ENCODE measurements at places on chromosomes 5 and 9.

DNA sequence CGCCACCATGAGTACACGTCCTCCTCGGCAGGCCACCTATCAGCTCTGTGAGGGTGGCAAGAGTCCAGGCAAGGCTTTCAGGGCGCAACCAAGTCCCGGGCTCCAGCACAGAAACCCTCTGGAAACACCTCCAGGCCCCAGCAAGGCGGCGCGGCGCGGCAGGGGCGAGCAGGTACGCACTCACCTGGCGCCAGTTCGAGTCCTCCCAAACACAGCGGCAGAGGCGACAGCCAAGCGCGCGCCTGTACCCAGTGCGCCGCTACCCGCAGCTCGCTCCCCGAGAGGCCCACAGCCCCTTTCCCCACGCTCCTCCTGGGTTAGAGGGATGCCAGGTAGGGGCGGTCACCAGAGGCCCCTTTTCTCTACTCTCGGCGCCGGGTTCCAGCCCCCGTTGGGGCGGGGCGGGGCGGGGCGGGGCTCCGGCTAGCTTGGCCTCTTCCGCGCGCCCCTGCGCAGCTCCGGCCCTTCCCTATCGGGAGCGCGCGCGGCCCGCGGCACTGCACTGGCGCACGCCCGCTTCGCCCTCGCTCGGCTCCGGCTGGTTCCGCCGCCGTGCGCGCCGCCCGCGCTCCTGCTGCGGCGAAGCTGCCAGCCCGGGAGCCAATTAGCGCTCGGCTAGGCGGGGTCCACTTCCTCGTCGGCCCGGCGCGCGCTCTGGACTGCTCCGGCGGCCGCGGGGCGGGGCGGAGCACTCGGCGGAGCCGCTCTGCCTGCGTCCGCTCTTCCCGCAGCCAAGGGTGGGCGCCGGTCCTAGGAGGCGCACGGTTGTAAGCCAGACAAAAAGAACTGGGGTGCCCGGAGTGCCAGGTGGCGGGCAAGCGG is at the start of the genes NMRK1 and OSTF1:
NMRK1 (minus strand) TSS at position 332 of the 822 bp plus-strand sequence. CDS start 5,040 bp downstream, outside the sequence.
OSTF1 (plus strand) TSS at position 691 of the 822 bp plus-strand sequence. CDS start 179 bp downstream, outside the sequence.
- DNase-seq = peak; percentile 91

DNA sequence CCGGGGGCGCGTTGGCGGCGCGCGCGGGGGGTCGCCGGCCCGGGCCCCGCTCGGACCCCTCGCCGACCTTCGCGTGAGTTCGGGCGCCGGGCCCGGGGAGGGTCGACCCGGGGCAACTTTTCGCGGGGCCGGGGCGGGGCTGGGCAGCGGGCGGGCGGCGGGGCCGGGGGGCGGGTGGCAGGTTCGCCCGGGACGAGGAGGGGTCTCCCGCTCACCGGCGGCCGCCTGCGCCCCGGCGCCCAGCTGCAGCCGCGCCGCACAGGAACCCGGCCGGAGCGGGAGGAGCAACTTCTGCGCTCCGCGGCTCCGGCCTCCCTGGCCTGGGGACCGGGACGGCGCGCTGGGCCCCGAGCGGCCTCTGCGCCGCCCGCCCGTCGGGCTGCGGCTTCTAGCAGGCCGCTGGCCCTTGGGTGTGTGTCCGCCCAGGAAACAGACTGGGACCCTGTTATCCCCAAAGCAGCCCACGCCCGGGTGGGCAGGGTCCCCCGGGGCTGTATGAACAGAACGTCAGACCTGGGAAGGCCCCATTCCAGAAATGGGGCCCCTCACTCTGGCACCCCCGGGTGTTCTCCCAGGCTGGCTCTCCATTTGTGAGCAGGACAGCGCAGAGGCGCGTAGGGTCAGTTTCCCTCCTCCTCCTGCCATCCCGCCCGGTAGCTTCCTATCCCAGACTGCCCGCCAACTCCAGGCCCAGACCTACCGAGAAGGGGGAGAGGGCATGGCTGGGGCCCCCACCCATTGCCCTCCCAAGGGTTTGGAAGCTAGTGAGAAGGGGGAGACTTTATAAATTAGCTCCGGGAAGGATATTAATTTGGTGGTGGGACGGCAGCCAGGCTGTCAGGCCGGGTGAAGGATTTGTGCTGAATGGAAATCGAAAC is 708 bp downstream of the RXRA start:
- no peak for DNase-seq

GRCh38 chr5:83077662-83078261 is 415 bp downstream of the XRCC4 start:
- no peak for DNase-seq

DNA sequence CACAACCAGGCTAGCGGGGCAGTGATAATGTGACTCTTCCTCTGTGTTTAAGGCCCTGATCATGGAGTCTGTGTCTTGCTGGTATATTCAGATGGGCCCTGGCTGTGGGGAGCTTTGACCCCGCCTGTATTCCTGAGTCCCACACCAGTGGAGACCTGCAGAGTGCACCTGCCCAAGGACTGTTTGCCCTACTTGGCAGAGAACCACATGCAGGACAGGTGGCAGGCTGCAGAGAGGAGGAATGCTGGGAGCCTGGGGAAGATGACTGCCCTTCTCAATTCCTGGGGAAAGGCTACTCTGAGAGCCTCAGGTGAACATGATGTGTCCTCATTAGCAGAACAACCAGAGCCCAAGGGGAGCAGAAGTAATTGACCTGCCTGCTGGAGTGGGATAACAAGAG is 36.2 kb downstream of the IARS1 start:
- DNase-seq = no peak

- no peak for DNase-seq
Measured at GRCh38 chr5:116554764-116555163, 19.9 kb downstream of the SEMA6A start.

DNA sequence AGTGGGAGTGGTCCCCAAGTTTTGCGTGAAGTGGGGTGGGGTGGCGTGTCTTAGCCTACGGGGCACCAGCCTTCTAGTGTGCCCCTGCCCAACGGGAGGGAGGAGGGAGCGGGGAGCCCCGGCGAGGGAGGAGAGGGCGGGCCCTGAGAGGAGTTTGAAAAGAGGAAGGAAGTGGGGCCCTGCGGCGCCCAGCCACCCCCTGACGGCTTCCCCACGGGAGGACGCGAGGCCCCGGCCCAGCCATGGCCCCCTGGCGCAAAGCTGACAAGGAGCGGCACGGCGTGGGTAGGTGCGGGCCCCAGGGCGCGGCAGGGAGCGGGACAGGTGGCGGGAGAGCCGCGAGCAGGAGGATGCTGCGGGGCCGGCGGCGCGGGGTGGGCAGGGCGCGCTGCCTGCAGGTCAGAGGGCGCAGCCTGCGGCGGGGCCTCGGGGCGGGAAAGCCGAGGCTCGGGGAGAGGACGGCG is at the start of gene DOCK2:
DOCK2 (plus strand) TSS at position 191 of the 464 bp plus-strand sequence; CDS start at position 243, 52 bp downstream.
- no peak for DNase-seq

DNA sequence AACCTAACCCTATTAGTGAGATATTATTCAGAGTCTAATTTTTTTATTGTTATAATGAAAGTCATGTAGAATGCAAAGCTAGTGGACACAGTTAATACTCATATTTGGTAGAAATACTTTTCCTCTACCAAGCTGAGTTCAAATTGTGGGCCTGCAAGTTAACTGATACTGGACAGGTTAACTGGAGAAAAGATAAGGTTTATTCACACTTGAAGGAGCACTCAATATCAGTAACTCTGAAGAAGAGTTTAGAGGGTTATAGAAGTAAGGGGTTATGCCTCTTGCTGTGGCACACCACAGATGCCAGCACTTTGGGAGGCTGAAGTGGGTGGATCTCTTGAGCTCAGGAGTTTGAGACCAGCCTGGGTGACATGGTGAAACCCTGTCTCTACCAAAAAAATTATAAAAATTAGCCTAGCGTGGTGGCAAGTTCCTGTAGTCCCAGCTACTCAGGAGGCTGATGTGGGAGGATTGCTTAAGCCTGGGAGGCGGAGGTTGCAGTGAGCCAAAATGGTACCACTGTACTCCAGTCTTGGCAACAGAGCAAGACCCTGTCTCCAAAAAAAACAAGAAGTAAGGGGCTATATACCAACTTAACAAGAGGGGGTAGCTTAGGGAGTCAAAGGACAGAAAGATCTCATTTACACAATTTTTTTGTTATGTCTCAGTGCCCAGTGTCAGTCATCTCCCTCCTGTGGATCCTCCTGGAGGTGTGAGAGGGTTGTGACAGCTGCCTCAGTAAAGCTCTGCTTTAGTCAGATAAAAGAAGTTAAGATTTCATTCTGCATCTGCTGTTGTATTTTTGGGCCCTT is 121.2 kb upstream of the GRHPR start:
- DNase-seq = no peak

- DNase-seq = no peak
Measured at GRCh38 chr5:136619556-136619955, 254.2 kb upstream of the TRPC7 start.

GRCh38 chr5:55896663-55897062 is 45.5 kb downstream of the IL31RA start:
- no peak for DNase-seq

DNA sequence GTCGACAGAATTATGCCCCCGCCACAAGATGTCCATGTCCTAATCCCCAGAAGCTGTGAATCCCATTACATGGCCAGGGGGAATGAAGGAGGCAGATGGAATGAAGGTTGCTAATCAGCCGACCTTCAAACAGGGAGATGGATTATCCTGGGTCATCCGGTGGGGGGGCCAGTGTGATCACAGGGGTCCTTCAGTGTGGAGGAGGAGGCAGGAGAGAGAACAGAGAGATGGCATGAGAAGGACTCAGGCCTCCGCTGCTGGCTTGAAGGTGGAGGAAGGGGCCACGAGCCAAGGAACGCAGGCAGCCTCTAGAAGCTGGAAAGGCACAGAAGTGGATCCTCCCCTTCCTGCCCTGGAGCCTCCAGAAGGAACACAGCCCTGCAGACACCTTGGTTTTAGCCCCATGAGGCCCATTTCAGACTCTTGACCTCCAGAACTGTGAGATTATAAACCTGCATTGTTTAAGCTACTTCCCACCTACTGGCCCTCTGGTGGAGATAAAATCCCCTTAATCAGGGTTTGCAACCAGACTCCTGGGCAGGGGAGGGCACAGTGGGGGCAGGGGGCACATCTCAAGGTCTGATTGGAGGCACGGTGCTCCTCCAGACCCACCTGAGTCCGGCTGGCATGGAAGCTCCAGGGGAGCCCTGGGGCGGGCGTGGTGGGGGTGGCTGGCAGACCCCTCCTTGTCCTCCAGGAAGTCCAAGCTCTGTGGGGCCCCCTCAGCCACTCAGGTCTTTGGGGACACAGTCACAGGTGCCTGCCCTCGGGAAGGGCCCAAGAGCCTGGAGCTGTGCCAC is 13.8 kb downstream of the PTGES2 start:
- DNase-seq = no peak

- no peak for DNase-seq
Measured at GRCh38 chr5:77546-77945, 14.4 kb upstream of the PLEKHG4B start.

- no peak for DNase-seq
Measured at GRCh38 chr5:104909803-104910202, 1347.2 kb upstream of the NUDT12 start.

DNA sequence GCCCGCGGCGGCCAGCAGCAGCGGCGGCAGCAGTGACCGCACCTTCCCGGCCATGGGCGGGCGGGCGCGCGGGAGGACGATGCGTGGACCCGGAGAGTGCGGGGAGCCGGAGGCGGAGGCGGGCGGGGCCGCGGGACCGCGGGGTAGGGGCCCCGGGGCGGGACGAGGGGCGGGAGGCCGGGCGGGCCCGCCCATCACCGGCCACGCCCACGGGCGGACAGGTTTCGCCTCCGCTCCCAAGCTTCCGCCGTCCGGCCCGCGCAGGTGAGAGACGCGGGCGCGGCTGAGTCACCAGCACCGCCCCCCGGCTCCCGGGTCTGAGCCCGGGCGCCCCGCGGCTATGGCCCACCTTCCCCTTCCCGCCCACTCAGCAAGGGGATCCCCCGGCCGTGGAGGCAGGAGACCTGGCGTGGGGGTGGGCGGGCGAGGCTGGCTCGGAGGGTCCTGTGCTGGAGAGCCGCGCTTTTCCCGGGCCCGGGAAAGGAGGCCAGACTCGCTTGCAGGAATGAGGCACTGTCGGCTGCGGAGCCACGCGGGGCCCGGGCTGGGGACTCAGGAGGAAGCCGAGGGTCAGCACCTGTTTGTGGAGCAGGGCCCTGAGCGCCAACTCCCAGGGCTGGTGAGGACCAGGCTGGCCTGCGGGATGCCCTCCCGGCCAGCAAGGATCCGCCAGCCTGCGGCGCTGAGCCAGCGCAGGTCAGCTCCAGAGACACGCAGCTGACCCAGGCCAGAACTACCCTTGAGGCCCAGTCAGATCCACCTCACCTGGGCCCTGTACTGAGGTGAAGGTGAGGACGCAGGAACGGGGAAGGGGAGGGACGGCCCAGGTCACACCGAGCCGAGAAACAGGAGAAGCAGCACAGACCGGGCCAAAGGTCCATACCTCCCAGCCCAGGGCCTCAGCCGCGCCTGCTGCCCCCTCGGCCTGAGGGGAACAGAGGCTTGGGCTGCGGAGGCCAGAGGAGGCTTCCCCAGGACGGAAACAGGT is at the start of gene ENTPD2:
ENTPD2 (minus strand) TSS at position 118 of the 988 bp plus-strand sequence; CDS start at position 54, 64 bp downstream.
- DNase-seq = no peak

GRCh38 chr5:129116797-129117196 is 22.2 kb downstream of the ISOC1 start:
- no peak for DNase-seq

DNA sequence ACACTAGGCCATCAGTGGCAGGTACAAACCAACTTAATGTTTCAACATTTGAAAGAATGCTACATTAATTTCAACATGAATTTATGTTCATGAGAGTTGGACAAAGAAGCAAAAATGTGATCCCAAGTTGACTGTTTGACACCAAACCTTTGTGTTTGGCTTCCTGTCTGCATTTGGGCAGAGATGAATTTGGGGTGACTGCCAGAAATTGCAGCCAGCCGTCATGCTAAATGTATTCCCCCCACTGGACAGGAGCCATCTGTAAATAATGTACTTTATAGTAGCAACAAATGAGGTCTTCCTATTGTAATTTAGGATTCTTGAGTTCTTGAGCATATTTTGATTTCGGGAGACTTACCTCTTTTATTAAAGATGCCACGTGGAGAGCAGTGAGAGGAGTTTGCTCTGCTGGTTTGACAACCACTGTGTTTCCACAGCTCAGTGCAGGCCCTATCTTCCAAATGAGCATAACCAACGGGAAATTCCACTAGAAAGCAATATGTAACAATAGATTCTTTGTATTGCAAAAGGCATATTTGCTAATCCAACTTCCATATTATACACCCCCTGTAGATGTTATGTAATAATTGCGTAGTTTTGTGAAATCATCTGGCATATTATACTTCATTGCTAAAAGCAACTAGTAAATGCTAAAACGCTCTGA is 27.6 kb downstream of the ALDH1A1 start:
- no peak for DNase-seq

DNA sequence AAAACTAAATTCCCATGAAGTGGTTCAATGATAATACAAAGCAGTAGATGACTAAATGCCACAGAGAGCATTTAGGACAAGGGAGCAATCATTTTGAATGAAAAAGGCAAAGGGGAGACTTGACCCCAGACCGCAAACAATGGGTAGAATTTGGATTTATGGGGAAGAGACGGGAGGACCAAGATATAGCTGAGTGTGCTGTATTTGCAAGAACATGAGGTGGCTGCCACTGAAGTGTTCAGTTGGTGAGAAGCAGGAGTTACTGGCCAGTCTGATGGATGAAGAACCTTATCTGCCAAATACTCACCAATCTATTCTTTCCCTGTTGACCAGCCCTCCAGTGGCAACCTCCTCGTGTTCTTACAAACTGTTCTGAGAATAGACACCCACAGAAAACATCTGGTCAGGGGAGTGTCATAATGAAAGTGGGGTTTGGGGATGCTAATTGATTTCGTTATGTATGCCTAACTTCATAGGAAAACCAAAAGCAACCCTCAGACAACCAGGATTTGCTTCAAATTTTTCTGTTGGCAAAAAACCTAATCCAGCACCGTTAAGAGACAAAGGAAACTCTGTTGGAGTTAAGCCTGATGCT is 19.8 kb downstream of the TDRD7 start:
- DNase-seq = no peak

- no peak for DNase-seq
Measured at GRCh38 chr9:5869315-5870019, 21.2 kb upstream of the MLANA start.

GRCh38 chr5:68225188-68225910 is 9.8 kb downstream of the PIK3R1 start:
- DNase-seq = no peak

Measured in T1000 (cell line).